Ovary (tissue), 10 donors: ENCODE measurements at places on chromosomes 5 and 9.

DNA sequence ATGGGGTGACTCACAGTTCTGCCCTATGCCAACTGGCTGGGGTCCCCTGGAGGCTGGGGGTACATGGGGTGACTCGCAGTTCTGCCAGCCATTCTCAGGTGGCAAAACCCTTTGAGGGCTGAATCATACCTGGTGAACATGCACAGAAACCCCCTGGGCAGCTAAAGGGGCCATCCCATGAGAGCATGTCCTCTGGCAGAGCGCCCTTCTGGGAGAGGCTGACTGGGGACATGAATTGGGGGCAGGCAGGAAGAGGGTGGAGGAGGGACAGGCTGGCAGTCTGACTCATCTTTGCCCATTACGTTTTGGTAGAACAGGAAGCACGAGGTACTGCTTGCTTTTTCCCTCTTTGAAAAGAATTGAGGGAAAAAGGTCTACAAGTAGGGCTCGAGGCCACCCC, 16.7 kb downstream of the TRAF1 start:
- no peak for DNase-seq

DNA sequence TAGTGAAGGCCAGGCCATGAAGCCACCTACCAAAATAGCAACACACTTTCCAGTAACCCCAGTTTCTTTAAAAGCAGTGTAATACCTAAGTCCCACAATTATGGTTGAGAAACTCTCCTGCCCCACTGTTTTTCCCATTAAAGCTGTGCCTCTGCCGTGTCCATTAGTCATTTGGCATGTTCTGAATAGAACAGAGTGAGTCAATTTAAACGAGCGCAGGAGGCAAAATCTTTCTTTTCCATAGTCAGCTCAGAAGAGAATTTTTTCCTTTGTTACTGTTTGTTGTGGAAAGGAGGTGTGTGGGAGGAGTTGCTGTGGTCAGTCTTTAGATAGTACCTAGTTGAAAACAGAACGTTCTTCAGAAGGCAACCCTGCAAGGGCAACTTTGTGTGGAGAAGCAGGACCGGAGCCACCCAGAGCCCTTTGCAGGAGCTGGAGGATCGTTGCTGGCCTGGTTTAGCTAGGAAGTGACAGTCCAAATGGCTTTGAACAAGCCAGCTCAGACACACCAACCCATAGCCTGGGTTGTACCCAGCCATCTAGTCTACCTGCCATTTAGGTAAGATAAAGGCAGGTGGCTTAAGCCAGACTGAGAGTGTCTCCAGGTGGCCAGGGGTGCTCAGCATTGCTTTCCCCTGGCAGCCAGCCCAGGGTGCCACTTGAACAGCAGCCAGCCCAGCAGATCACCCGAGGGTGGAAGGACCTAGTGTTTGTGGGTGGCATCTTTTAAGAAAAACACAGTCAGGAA, 30.4 kb downstream of the GADD45G start:
- DNase-seq = no peak

- DNase-seq = no peak
Measured at GRCh38 chr5:57871496-57871895, 388.9 kb upstream of the ACTBL2 start.

DNA sequence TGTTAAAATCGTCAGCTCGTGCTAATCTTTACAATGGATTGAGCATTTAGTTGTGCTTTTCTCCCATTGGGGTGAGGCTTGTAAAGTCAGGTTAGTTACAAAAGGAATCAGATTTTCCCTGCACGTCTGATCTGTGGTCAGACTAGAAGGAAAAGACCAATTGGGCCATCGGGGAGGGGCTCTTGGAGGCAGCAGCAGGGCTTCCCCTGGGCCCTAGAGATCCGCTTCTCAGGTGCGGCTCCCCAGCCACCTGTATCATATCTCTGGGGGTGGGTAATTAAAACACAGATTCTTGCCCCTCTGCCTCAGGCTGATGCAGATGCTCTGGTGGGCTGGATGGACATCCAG, 200.3 kb downstream of the HSPA4 start:
- DNase-seq = no peak

GRCh38 chr9:90834828-90835595, 33.4 kb downstream of the SYK start:
- DNase-seq = no peak
